Cardiac fibroblast (primary cell): ENCODE measurements at places on chromosomes 7 and 10.

- DNase-seq: peak; percentile 93
Observed at GRCh38 chr7:94295850-94296249, 98.8 kb upstream of the COL1A2 start.

DNA sequence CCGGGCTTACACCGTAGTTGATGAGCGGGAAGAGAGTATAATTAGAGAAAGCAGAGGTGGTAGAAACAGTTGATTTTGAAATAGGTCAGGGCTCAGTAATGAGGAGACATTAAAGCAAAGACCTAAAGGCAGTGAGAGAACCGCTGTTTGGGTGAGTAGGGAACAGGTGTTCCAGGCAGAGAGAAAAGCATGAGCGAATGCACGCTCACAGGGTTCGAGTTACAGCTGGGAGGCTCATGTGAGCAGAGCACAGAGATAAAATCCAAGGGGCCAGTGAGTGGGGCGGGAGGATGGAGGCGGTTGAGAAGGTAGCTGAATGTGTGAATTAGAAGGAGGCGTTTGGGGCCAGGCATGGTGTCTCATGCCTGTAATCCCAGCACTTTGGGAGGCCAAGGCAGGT is 39.9 kb downstream of the APBB1IP start:
- DNase-seq: no peak

DNA sequence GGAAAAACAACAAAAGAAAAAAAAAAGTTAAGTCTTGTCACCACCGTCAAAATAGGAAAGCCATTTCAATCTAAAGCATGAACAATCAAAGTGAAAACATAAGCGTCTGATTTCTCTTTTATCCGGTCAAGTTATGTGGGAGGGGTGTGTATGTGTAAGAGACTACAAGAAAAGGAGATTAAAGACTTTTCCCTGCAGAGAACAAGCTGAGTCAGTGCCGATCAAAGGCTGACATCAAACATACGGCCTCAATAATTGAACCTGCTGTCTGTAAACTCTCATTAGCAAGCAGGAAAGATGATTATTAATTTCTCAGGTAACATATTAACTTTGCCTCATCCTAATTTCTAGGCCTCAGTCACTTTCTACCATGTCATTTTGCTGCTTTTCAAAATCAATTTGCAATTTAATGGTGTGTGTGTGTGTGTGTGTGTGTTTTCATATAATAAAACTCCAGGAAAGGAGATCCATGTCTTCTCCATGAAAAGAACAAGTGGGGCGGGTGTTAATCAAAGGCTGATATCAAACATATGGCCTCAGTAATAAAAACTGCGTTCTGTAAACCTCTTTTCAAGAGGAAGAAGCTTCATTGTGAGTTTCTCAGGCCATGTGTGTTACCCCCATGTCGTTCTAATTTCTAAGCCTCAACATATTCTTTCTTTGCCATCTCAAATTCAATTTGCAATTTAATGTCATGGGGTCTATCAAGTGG is 649.1 kb upstream of the SORCS1 start:
- no peak for DNase-seq

DNA sequence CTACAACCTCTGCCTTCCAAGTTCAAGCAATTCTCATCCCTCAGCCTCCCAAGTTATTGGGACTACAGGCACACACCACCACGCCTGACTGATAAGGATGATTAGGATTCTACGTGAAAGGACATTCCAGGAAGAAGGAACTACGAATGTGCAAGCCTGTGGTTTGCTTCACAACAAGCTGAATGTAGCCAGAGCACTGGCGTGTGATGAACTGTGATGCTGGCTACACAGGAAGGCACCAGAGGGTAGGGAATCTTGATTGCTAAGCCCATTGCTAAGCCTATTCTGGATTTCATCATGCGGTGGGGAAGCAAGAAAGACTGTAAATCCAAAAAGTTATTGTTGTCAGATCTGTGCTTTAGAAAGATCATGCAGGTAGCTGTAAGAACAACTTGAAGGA is 72.3 kb upstream of the SRRM3 start:
- peak; percentile 18 for DNase-seq

GRCh38 chr10:67815571-67816059 is 22.4 kb downstream of the DNAJC12 start:
- peak; percentile 29 for DNase-seq

DNA sequence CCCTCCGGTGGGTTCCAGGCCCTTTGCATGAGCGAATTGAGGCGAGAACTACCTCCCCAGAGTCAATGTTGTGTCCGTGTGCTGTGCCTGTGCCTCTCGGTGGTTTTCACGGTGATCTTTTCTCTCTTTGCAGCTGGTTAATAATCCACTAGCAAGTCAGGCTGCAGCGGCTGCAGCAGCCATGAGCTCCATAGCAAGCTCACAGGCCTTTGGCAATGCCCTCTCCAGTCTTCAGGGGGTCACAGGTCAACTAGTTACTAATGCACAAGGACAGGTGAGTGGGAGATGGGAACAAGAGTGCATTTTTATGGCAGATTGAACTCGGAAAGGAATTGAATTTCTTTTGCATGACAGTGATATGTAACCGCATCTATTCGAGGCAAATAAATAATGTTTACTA is 159.7 kb upstream of the YAE1 start:
- DNase-seq: no peak

GRCh38 chr10:3010816-3011460 is 56.4 kb upstream of the PFKP start:
- no peak for DNase-seq

DNA sequence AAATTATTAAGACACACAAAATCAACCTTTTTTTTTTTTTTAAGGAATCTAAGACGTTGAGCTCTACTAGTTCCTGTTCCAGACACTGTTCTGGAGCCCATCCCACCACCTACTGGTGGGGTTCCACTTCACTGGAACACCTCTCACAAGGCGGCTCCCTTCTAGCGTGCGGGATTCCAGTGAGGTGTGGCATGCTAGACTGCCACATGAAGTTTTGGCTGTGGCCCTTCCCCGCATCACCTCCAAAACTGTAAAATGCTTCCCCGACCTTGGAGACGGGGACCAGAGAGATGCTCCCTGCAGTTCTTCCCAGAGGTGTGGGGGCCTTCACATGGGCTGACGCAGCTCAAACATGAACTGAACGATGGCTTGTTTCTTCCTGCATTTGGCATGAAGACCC is 12.6 kb downstream of the FAM53B start:
- no peak for DNase-seq

GRCh38 chr10:112951359-112952281 is 1.6 kb downstream of the TCF7L2 start:
- peak; percentile 91 for DNase-seq

DNA sequence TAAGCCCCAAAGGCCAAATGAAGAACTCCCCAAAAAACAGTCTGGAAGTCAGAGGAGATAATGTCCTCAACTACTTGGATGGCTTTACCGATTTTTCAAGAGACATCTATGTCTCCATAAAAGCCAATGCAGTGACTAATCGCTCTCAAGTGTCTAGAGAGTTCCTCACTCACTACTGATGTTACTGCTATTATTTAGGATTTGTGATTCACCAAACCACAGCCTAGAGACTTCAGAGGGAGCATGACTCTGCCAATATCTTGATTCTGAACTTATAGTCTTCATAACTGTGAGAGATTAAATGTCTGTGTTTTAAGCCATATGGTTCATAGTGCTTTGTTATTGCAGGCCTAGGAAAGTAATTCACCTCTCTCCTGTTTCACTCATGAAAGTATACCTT is 160.2 kb downstream of the IPMK start:
- peak; percentile 6 for DNase-seq

- DNase-seq: no peak
Observed at GRCh38 chr7:99428972-99429566, 9.5 kb downstream of the PTCD1 start.

GRCh38 chr10:106566873-106567272 is 597.6 kb downstream of the SORCS1 start:
- DNase-seq: no peak

DNA sequence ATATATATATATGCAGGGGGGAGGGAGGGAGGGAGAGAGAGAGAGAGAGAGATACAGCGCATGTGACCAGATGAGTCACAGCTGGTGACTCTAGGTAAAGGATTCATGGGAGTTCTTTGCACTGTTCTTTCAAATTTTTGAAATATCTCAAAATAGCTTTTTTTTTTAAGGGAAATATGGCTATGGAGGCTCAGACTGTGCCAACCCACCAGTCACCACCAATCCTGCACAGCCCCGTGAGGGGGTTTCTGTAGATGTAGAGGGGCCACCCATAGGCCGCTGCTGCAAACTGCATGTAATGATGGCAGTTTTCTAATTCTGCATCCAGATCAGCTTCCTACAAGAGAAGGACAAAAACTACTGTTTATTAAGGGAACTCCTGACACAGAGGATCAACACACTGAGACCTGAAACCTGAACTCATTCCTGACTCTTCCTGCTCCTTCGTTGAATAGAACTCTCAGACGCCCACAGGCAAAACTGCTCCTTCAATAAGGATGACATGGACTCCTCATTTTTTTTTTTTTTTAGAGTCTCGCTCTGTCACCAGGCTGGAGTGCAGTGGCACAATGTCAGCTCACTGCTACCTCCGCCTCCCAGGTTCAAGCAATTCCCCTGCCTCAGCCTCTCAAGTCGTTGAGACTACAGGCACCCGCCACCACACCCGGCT is 17.3 kb downstream of the DAGLB start:
- DNase-seq: peak; percentile 66

GRCh38 chr7:52074912-52075311 is 758.3 kb upstream of the COBL start:
- no peak for DNase-seq

GRCh38 chr10:26517141-26517867 is 79.2 kb downstream of the APBB1IP start:
- no peak for DNase-seq

DNA sequence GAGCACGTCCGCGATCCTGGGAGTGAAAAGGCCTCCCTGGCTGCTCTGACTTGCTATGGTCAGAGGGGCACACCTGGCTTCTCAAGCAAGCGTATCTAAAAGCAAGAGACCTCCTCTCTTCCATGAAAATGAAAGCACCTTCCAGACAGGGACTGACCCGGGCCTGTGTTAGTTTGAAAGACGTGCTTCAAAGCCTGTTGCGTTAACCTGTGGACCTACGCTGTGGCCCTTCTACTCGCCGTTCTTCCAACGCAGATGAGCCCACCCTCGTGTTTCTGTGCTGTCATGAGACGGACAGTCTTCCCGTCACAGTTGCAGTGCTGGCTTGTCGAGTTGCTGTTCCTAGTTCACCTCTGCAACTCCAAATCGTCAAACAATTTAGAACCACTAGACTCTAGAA is 15.5 kb upstream of the GDI2 start:
- DNase-seq: no peak

- peak; percentile 72 for DNase-seq
Observed at GRCh38 chr10:69327463-69328379, 49.4 kb downstream of the HK1 start.

- no peak for DNase-seq
Observed at GRCh38 chr7:105849122-105849855, 27.1 kb downstream of the ATXN7L1 start.

DNA sequence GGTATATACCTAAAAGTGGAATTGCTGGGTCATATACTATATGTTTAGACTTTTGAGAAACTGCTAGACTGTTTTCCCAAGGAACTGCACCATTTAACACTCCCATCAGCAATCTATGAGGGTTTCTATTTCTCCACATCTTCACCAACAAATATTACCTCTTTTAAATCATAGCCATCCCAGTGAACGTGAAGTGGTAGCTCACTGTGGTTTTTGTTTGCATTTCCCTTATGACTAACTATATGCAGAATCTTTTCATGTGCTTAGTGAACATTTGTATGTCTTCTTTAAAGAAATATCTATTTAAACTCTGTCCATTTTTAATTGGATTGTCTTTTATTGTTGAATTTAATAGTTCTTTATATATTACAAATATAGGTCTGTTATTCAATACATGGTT is 115.8 kb upstream of the SEC61G start:
- DNase-seq: no peak

DNA sequence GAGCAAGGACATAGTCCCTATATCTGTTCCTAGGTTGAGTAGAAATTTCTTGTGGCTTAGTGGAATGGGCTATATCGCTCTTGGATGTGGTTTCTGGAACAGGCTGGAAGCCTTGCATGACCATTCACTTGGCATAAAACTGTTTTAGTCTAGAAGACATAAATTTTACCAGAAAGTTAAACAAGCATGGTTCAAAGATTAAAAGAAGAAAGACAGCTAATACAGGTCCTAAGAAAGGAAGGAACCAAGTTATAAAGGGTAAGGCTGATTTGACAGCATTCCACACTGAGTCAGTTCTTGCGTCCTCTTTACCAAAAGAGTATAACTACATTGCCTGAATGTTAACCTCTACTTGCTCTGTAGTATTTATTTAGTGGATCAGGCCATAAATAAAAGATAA is 724.2 kb downstream of the SORCS1 start:
- DNase-seq: no peak

DNA sequence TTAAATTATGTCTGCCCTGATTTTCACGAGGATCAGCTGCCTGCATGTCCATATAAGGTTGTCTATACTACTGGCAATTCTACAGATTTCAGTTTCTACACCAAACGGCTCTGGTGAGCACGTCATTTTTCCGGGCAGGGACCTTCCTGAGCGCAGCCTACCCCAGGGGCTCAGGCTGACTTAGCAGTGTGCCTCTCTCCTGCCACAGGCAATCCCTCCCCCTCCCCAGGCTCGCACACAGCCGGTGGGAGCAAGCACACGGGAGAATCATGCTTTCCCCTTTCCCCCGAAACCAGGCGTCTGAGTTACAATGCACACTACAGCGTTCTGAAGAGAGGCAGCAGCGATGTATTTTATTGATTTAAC is 1.7 kb downstream of the KLF6 start:
- DNase-seq: peak; percentile 93

DNA sequence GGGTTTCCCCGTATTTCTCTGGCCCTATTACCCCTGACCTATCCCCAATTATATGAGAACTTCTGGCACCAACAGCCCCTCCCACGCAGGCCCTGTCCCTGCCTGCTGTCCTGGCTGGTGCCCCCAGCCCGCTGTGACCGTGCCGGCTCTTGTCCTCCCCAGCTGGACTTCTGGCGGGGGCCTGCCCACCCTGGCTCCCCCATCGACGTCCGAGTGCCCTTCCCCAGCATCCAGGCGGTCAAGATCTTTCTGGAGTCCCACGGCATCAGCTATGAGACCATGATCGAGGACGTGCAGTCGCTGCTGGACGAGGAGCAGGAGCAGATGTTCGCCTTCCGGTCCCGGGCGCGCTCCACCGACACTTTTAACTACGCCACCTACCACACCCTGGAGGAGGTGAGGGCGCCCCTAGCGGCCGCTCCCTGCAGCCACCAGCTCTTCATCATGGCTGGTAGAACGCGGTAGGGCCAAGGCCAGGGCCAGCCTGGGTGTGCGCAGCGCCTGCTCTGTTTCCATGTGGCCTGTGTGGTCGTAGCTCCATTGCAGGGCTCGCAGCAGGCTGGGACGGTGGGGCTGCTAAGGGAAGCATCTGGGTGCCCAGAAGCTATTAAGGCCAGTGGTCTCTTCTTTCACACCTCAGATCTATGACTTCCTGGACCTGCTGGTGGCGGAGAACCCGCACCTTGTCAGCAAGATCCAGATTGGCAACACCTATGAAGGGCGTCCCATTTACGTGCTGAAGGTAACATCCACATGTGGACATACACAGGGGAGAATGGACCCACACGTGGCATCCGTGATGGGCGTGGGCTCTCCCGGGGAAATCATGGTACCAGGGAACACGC is 1.4 kb downstream of the CPA1 start:
- DNase-seq: no peak
